ENCODE measurements at places on chromosomes 4 and X.

DNA sequence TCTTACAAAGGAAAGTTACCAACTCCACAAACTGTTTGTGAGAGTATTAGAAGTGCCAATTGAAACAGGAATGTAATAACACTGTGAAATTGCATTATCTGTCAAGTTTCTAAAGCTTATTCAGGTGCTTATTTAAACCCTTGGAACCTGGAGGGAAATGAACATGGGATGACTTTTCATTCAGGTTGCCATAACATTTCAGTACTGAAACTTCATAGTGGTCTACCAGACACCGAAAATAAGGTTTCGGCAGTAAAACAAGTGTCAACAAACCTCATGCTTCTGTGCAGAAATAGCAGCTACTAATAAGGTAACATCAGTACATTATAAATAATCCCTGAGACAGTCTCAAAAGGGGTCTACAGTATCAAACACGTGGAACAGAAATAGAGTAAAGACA lies 890.7 kb upstream of the INTU start:
- DNase-seq = no peak

GRCh38 chr4:73967866-73968265 lies 14.0 kb downstream of the PF4 start:
- DNase-seq = no peak

GRCh38 chr4:24625091-24625490 lies 40.7 kb upstream of the DHX15 start:
- no peak for DNase-seq

- no peak for DNase-seq
Observed at GRCh38 chr4:88062843-88063242, 55.4 kb downstream of the PKD2 start.

- no peak for DNase-seq
Observed at GRCh38 chr4:99201690-99202089, 17.4 kb downstream of the ADH6 start.

- DNase-seq = no peak
Observed at GRCh38 chr4:103429283-103429682, 231.1 kb upstream of the CENPE start.
